Heart left ventricle (tissue), 16 donors: ENCODE measurements at places on chromosomes 4 and X. TPM values are rescaled to one million over a fixed set of nuclear protein-coding genes. Genes with fewer than 3 reads are reported as not detected.

DNA sequence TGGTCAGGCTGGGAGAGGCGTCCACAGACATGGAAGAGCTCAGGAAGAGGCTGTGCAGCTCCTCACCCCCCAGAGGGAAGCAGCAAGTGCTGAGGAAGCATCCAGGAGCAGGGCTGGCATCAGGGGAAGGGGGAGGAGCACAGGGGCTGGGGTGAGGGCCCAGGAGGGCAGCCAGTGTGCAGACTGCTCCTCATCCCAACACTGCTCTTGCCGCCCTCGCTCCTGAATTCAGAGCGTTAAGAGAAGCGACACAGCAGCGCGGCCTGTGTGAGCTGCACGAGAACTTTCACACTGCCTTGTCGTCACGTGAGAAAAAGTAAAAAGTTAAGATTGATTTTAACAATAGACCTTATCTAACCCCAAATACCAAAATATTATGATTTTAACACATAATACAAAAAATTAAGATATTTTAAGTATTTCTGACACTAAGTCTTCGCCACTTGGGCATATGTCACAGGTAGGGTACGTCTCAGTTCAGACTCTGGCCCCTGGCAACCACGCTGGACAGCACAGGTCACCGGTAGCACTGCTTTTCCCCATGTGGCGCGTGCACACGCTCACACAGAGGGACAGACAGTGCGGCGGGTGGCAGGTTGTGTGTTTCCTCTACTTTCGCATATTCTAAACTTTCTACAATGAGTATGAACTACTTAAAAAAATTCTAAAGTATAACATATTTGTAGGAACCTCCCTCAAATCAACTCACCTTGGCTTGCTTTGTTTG lies 19.7 kb downstream of the NOP14 start:
- H3K27ac ChIP-seq = no peak overlapping the region
- H3K27me3 ChIP-seq = no peaks in the 10 kb centered on the region
- H3K4me1 ChIP-seq = no peaks in the 10 kb centered on the region
- DNase-seq = no peak
- peaks cover 96% of the 10 kb centered on the region for H3K36me3 ChIP-seq
- no peak overlapping the region for H3K4me3 ChIP-seq

- DNase-seq = no peak
- no peaks in the 10 kb centered on the region for H3K36me3 ChIP-seq
- no peaks in the 10 kb centered on the region for H3K4me1 ChIP-seq
- no peak overlapping the region for H3K4me3 ChIP-seq
Measured at GRCh38 chrX:141673946-141674345, 24.6 kb downstream of the SPANXD start.

GRCh38 chrX:9911487-9911886 lies 55.7 kb upstream of the CLDN34 start:
- DNase-seq = no peak
- H3K4me1 ChIP-seq = no peaks in the 10 kb centered on the region
- H3K4me3 ChIP-seq = no peak overlapping the region
- no peak overlapping the region for H3K27ac ChIP-seq
- no peaks in the 10 kb centered on the region for H3K36me3 ChIP-seq

DNA sequence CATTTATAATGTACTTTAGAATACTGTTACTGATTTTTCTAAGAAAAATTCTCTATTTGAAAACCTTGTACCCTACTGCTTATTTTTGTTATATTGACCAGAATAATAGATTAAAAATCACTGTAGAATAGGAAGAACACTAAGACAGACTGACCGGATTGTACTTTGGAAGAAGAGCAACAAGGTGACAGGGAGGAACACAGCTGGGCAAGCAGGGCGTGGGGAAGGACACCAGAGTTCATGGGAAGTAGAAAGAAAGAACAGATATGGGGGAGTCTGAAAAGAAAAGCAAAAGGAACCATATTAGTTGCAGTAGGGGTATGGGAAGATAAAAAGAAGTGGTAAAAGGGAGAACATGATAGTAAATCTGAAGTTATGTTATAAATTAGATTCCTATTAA lies 38.6 kb downstream of the TXK start:
- no peak overlapping the region for H3K4me3 ChIP-seq
- H3K27ac ChIP-seq = no peak overlapping the region
- H3K36me3 ChIP-seq = no peaks in the 10 kb centered on the region
- no peak for DNase-seq
- no peaks in the 10 kb centered on the region for H3K4me1 ChIP-seq

DNA sequence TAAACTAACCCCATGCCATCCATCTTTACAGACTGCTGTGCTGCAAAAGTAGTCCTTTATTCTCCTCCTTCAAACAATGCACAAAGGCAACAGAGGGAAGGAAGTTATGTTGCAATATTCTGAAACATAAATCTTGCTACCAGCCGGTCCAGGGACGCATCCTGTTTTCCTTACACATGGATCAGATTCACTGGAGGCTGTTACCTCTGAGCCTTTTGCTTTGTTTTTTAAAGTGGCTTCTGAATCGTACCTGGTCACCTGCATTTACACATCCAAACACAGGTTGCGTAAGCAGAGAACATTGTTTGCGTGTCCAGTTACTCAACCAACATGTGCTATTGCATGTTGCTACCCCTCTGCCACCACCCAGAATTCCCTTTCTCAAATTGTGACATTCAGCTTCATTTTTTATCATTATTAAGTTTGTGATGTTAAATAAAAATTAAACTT lies 8.8 kb downstream of the PPARGC1A start:
- no peak for DNase-seq
- H3K4me1 ChIP-seq = peaks cover 47% of the 10 kb centered on the region
- H3K4me3 ChIP-seq = no peak overlapping the region
- H3K27ac ChIP-seq = peak overlapping the region; percentile 46

GRCh38 chrX:55028040-55028439 lies 2.7 kb downstream of the ALAS2 start:
- H3K36me3 ChIP-seq = no peaks in the 10 kb centered on the region
- no peaks in the 10 kb centered on the region for H3K4me1 ChIP-seq
- no peak for DNase-seq
- no peaks in the 10 kb centered on the region for H3K27me3 ChIP-seq

- H3K27ac ChIP-seq = no peak overlapping the region
- H3K36me3 ChIP-seq = no peaks in the 10 kb centered on the region
- no peak for DNase-seq
- no peaks in the 10 kb centered on the region for H3K4me1 ChIP-seq
- H3K4me3 ChIP-seq = no peak overlapping the region
- H3K27me3 ChIP-seq = no peaks in the 10 kb centered on the region
Measured at GRCh38 chrX:38271154-38271716, 50.6 kb upstream of the SRPX start.

DNA sequence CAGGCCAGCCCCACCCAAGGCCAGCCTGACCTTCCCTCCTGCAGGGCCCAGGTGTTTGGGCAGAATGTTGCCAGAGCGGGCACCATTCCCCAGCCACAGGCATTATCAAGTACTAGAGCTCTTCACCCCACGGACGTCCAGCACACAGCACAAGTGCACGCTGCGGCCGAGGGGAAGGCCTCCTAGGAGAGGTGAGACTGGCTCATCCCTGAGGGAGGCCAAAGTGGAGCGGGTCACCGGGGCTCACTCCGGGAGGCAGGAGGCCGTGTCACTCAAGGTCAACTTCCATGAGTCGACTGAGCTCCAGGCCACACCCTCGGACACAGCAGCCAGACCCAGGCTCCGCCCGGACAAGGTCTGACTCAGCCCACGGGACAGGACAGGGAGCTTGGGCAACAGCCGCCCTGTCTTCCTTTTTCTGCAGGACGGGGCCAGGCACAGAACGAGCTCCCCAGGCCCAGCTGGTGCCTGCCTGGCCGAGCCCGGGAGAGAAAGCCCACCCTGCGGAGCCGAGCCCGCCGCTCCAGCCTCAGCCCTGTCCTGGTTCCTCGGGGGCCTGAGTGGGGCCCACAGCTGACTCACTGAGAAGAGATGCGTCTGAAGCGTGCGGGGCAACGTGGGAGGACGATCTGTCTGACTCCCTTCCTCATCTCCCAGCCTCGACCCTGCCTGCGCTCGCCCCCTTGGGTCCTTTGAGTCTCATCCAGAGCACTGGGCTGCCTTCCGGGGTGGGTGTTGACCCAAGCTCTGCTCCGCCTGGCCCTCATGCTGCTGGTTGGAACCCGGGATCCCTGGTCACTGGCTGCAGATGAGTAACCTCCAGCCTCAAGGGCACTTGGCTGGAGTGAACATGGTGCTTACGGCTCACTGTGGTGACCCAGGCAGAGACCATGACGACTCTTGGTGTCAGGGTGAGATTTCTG lies 1.6 kb downstream of the SLC49A3 start:
- H3K4me3 ChIP-seq = peak overlapping the region; percentile 67
- H3K27me3 ChIP-seq = no peaks in the 10 kb centered on the region
- peak overlapping the region; percentile 85 for H3K27ac ChIP-seq

DNA sequence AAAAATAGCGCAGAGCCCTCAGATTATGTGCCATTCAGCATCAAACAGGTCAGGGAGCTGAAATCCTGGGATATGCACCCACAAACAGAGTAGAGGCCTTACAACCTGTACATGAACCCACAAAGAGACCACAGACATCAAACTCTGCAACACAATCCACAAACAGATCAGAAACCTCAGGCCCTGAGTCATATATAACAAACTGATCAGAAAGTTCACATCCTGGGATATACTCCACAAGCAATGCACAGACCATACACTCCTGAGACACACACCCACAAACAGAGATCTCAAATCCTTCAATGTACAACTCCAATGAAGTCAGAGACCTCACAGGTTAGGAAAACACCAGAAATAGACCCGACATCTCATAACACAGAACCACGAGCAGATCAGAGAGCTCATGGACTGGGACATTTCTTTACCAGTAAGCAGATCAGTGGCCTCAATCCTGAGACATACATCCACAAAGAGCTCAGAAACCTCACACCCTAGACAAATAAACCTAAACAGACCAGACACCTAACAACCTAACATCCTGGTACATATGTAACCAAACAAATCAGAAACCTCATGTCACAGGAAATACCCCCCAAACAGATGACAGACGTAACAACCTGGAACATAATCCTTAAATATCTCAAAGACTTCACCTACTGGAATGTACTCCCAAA lies 24.2 kb downstream of the SUV39H1 start:
- H3K4me1 ChIP-seq = no peaks in the 10 kb centered on the region
- H3K27me3 ChIP-seq = no peaks in the 10 kb centered on the region
- no peaks in the 10 kb centered on the region for H3K36me3 ChIP-seq
- H3K27ac ChIP-seq = no peak overlapping the region
- no peak for DNase-seq

GRCh38 chr4:74474345-74475090 lies 29.6 kb downstream of the AREG start:
- H3K27me3 ChIP-seq = no peaks in the 10 kb centered on the region
- no peaks in the 10 kb centered on the region for H3K36me3 ChIP-seq
- no peaks in the 10 kb centered on the region for H3K4me1 ChIP-seq

GRCh38 chrX:17547658-17548057 lies 172.7 kb downstream of the NHS start:
- H3K27me3 ChIP-seq = no peaks in the 10 kb centered on the region
- no peaks in the 10 kb centered on the region for H3K4me1 ChIP-seq
- DNase-seq = peak; percentile 69
- no peak overlapping the region for H3K4me3 ChIP-seq
- H3K27ac ChIP-seq = no peak overlapping the region
- H3K36me3 ChIP-seq = no peaks in the 10 kb centered on the region

DNA sequence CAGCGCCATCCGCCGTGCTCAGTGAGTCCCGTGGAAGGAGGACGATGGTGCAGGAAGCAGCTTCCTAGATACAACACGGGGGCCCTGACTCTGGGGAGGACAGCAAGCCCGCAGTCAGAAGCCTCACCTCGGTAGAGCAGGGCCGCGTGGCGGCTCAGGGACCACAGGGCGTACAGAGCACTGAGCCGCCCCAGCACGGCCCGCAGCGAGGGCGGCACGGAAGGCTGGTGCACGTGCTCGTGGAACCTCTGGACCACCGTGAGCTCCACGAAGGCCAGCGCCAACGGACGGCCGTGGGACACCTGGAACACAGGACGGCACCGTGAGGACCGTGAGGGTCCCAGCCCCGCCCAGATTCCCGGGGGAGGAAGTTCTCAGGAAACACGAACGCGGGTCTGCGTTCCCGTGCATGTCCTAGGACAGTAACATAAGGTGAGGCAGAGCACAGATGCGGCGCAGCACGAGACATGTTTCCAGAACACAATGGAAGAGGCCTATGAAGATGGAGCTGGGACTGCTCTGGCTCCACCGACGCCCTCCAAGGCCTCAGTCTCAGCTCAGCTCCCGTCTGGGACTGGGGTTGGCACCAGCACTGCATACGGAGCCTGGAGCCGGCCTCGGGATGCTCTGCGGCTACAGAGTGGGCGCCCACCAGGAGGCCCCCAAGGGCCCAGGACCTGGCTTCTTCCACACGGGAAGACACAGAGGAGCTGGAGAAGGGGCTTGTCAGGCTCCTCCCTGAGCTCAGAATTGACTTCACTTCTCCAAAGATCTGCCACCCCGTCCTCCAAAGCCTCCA lies 65.5 kb downstream of the ACOX3 start:
- no peaks in the 10 kb centered on the region for H3K4me1 ChIP-seq
- H3K36me3 ChIP-seq = peaks cover 44% of the 10 kb centered on the region
- H3K27me3 ChIP-seq = no peaks in the 10 kb centered on the region
- no peak for DNase-seq

DNA sequence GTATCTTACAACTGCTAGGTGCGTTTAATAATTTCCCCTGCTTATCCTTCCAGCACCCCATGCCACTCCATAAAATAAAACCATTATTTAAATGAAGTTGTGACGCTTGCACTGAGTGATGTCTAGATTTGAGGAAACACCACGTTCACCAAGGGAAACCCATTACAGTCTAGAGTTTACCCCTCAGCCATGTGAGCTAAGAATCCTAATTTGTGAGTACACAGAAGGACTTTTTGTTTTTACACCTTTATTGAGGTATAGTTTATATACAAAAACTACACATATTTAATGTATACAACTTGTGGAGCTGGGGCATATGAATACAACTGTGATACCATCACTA lies 326.8 kb downstream of the RAPGEF2 start:
- no peak for DNase-seq
- H3K27me3 ChIP-seq = no peaks in the 10 kb centered on the region
- H3K27ac ChIP-seq = no peak overlapping the region
- H3K4me1 ChIP-seq = peaks cover 12% of the 10 kb centered on the region
- no peak overlapping the region for H3K4me3 ChIP-seq

- H3K4me3 ChIP-seq = no peak overlapping the region
- H3K4me1 ChIP-seq = no peaks in the 10 kb centered on the region
- no peaks in the 10 kb centered on the region for H3K27me3 ChIP-seq
- no peak for DNase-seq
- H3K36me3 ChIP-seq = no peaks in the 10 kb centered on the region
Measured at GRCh38 chr4:174697202-174697601, 131.8 kb downstream of the GLRA3 start.

DNA sequence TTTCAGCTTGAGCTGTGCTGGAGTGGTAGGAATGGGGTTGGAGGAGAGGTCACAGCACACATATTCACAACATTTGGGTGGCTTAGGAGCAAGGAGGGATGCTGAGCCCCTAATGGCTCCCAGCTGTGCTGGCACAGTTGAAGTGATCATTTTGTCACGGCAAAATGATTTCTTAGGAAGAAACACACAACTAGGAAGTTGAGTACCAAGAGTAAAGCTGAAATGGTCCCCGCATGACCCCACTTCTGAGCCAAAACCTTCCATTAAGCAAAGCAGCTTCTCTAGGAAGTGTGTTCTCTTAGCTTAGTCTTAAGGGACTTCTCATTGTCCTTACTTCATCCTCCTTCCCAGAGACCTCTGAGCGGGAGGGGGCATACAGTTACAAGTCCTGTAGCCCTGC lies 12.6 kb downstream of the CAPN6 start:
- H3K36me3 ChIP-seq = no peaks in the 10 kb centered on the region
- no peak for DNase-seq
- no peak overlapping the region for H3K27ac ChIP-seq
- no peaks in the 10 kb centered on the region for H3K4me1 ChIP-seq
- no peak overlapping the region for H3K4me3 ChIP-seq
- peaks cover 23% of the 10 kb centered on the region for H3K27me3 ChIP-seq

Gene MAGEB2
- total RNA-seq = not detected

Gene ACTRT1
- total RNA-seq = not detected

Gene RAI2
- 24.6 TPM for total RNA-seq

Gene ADH1B
- total RNA-seq = 37.2 TPM

Gene GAGE12F
- total RNA-seq = not detected

Gene SPANXA1
- not detected for total RNA-seq

Gene PAGE5
- total RNA-seq = not detected
